ENCODE measurements at places on chromosomes 11 and 22.

- no peak for DNase-seq
Measured at GRCh38 chr11:72330131-72330727, 86.3 kb upstream of the PHOX2A start.

- peak; percentile 77 for DNase-seq
Measured at GRCh38 chr11:122656073-122656630, 630 bp downstream of the UBASH3B start.

DNA sequence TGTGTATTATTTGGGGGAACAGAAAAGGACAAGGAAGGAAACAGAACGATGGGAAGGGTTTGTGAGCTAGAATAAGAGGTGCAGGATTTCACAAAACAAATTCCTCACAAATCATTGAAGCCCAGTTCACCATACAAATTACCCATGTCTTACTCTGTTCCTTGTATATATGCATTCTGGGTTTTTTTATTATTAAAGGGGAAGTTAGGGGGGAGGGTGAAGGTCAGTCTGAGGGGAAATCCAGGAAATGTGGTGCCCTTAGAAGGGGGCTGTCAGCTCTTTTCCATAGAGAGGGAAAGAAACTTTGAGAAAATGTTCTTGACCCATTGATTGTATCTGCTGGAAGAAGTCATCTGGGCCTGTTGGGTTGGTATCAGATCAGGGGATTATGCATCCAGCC is 90.8 kb downstream of the RNF169 start:
- no peak for DNase-seq

DNA sequence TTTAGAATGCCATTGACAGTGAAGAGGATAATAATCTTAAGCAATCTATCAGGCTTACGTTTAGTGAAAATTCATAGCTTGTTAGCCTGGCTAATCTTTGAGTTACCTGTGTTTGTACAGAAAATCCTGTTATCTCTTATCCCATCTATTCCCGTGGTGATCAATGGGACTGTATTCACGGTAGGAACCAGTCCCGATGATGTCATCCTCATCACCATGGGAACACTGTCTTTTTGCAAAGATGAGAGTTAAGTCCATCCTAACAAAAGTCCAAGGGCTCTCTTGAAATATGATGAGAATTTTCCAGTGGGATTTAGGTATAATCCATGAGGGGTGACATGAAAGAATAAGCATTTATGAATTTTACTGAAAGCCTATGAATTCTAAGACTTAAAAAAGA is 762.2 kb downstream of the ETS1 start:
- no peak for DNase-seq

DNA sequence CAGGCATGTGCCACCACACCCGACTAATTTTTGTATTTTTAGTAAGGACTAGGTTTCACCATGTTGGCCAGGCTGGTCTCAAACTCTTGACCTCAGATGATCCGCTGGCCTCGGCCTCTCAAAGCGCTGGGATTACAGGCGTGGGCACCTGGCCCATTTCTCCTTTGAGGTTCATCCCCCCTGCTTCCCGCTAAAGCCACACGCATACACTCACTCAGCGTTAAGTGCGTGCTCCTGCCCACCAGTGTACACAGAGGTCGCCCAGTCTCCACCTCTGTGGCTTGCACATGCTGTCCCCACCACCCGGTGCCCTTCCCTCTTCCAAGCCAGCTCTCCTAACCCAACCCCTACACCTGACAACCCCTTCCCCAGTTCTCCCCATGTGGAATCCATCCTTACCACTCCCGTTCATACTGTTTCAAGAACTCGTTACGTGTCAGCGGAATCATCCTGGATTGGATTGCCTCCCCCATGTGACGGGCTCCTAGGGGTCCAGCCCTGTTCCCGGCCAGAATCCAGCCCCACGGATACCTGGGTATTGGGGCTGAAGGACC is 15.7 kb upstream of the CYTH4 start:
- DNase-seq = no peak

- DNase-seq = no peak
Measured at GRCh38 chr11:9351321-9351881, 33.1 kb upstream of the IPO7 start.

DNA sequence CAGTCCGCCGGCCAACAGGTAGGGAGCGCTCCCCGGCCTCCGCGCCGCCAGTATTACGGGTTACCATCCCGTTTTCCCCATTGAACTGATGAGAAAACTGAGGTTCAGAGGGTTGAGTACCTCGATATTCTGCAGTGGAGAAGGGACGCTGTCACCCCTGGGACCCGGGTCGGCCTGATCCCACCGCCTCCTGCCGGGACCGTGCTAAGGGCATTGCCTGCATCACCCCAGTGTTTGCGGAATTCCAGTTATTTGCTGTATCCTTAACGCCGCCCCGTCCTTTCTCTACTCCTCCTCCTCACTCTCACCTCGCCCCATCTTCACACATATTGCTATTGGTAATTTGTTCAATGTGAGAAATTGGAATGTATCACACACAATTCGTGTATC is 370 bp upstream of the A4GALT start:
- DNase-seq = no peak

DNA sequence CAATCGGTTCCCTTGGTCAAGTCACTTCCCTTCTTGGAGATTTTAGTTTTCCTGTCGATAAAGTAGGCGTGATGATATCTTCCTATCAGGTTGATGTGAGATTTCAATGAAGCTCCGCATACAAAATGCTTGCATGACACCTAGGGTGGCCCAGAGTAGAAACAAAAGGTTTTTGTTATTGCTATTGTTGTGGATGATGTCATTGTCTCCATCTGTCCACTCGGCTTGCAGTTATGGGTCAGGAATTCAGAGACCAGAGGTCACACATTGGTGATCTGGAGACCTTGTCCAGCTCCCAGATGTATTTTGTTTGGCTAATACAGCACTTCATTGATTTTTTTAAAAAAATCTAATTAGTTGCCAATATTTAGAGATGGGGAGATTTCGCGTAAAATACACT is 382.1 kb downstream of the MN1 start:
- no peak for DNase-seq

GRCh38 chr11:83711106-83711527 is 424.9 kb upstream of the CCDC90B start:
- DNase-seq = no peak

All from activated T-cell treated with anti-CD3 and anti-CD28 coated beads, Interleukin-2, amount 50 U/mL, for 48 hours (primary cell).